ENCODE measurements at places on chromosomes 2 and 18. TPM values are rescaled to one million over a fixed set of nuclear protein-coding genes. Genes with fewer than 3 reads are reported as not detected.

DNA sequence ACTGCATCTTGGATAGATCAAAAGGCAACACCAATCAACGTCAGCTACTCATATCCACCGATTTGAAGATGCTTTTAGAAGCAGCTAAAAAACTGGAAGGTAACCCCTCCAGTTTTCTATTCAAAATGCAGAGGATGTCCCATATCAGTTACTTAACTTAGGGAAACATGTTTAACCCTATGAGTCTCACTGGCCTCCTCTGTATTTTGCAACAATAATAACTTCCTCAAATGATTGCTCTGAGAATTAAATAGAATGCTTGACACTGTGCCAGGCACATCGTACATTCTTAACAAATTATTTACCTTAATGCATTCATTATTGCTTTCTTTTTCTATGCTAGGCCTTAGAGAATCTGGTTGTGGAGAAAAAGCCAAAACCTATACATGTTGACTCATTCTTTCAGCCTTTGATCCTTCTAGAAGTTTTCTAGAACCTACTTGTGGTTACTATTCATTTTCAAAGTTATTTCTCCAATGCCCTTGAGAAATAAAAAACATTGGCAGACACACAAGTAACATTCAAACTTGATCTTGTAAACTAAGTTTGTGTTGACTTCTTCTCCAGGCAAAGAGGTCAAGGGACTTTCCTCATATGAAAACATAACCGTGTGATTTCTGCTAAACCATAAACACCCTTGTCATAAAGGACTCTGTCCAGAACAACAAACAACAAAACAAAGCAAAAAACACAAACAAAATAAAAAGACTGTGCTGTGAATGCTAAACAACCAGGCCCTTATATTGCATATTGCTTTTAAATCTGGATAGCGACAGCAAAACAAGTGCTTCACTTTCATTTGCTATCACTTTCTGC, 4.6 kb downstream of the DOCK10 start:
- H3K27ac ChIP-seq = no peak overlapping the region
- H3K36me3 ChIP-seq = no peaks in the 10 kb centered on the region
- peaks cover 86% of the 10 kb centered on the region for H3K27me3 ChIP-seq
- no peak overlapping the region for H3K4me3 ChIP-seq
- DNase-seq = no peak

The MGAT4A gene
- 22.2 TPM for total RNA-seq

- no peaks in the 10 kb centered on the region for H3K36me3 ChIP-seq
- peak overlapping the region; percentile 23 for H3K27ac ChIP-seq
- H3K4me3 ChIP-seq = no peak overlapping the region
- DNase-seq = no peak
Measured at GRCh38 chr2:71830497-71831192, 317.0 kb downstream of the CYP26B1 start.

DNA sequence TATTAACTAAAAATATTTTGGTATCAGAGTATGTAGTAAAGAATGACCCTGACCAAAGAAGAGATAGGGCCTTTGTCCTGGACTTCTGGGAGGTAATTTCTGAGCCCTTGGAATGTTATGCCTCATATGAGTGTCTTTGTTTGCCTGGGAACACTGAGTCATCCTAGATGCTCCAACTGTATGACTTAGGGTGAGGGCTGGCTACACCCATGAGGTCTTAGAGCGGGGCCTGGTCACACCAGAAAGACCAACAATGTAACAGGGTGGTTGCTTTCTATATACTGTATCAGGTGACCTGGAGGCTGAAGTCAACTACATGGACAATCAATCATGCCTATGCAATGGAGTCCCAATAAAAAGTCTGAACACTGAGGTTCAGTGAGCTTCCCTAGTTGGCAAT, 253.1 kb downstream of the MBD2 start:
- H3K4me1 ChIP-seq = no peaks in the 10 kb centered on the region
- no peak overlapping the region for H3K27ac ChIP-seq
- H3K4me3 ChIP-seq = no peak overlapping the region
- no peaks in the 10 kb centered on the region for H3K36me3 ChIP-seq
- DNase-seq = no peak

GRCh38 chr2:238444242-238444641, 17.5 kb downstream of the ASB1 start:
- H3K27me3 ChIP-seq = no peaks in the 10 kb centered on the region
- H3K36me3 ChIP-seq = no peaks in the 10 kb centered on the region
- no peak overlapping the region for H3K27ac ChIP-seq
- no peak for DNase-seq
- no peaks in the 10 kb centered on the region for H3K4me1 ChIP-seq

The HOXD13 gene
- 33.9 TPM for total RNA-seq

DNA sequence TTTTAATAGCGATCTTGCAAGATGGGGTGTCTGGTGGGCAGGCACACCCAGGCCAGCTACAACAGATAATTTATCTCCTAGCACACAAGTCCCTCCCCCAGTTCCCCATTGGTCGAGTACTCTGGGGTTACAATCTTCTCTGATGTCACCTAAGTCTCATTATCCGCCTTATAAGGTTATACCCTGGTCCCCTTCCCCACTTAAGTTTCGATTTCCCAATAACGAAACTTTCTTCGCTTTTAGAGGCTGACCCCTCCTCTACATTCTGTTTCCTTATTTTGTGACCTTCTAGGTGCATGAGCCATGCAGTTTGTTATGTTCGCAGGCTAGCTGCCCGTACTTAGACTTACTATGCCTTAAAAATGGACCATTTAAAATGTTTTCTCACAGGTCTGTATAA, 180.1 kb downstream of the CAPN13 start:
- H3K4me1 ChIP-seq = no peaks in the 10 kb centered on the region
- no peak overlapping the region for H3K27ac ChIP-seq
- H3K27me3 ChIP-seq = no peaks in the 10 kb centered on the region
- H3K36me3 ChIP-seq = no peaks in the 10 kb centered on the region
